Body of pancreas (tissue), 4 donors: ENCODE measurements at places on chromosomes 11 and 22. TPM values are rescaled to one million over a fixed set of nuclear protein-coding genes. Genes with fewer than 3 reads are reported as not detected.
A peak's percentile ranks its signal among the peaks of the same experiment; 100 is the strongest.

RFPL3 gene
- not detected for total RNA-seq

DNA sequence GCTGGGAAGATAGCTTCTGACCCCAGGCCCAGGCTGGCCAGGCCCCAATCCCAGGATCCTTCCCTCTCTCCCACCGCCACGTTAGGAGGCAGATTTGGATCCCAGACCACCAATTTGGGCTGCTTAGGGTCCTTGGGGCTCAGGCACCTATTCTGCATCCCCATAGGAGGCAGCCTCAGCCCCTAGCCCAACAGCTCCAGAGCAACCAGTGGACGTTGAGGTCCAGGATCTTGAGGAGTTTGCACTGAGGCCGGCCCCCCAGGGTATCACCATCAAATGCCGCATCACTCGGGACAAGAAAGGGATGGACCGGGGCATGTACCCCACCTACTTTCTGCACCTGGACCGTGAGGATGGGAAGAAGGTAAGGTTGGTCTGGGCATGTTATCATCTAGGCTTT lies 16.1 kb downstream of the TUB start:
- DNase-seq = no peak

GRCh38 chr11:134398079-134398444 lies 14.0 kb downstream of the B3GAT1 start:
- DNase-seq = peak; percentile 23

DNA sequence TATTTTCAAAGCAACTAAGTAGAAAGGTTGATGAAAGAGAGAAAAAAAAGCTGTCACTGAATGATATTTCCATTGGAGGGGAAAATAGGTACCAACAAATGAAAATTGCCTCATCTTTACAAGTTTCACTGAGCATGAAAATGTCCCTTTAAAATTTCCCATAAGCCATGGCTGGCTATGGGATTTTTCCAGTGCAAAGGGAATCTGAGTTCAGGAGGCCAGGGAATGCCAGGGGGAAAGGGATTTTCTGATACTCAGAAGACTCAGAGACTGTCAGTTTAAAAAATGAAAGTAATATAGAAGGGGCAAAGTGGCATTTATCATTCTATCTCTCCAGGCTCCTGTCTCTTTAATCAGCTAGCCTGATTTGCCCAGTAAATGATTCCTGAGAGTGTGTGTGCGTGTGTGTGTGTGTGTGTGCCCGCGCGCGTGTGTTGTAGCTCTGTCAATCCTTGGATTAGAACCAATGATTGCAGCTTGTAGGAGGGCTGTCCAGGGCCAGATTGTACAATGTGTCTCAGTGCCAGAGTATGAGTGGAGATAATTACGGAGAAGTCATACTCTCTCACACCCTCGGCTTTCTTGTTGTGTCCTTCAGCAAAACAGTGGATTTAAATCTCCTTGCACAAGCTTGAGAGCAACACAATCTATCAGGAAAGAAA lies at the start of gene NTM:
TSS of gene NTM (plus strand) at position 526 of the 662 bp plus-strand sequence.
- peak; percentile 69 for DNase-seq

- no peak for DNase-seq
These were observed 6.5 kb downstream of the ZFTA start for GRCh38 chr11:63761931-63762653.

DNA sequence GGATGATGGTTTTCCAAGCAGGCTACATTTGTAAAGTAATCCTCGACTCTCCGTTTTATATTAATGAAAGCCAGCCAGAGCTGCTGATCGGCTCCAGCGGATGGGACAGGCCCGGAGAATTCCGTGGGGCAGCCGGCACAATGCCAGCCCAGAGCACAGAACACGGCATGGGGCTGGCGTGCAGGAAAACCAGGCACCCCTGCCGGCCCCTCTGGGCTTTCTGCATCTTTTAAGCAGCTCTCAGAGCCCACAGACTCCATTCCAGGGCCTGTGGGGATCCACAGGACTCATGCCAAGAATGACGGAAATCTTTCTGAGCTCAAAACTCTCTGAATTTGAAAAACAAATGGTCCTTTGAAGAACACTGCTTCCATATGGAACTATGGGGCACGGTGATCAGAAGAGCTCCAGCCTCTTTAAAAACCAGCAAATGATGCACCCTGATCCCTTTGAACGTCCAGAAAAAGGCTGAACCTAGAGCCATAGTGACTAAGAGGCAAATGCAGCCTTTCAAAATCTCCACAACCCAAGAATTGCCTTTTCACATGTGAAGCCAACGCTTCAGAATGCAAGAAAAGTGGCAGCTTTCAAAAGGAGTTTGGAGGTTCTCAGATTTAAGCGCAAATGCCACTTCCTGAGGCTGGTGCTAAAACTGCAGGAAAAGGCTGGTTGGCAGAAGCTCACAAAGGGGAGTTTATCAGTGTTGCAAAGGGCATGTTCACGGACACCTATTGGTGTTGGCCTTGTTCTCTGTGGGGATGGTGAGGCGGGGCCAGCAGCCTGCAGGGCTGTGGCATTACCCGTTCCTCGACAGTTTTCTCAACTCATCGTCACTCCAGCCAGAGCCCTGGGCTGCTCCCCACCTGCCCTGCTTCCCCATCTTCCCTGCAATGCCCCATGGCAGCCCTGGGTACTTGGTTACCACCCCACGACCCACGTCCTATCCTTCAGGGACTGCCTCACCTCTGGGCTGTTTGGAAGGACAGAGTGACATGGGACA lies 212.5 kb downstream of the CTTN start:
- peak; percentile 27 for DNase-seq

- DNase-seq = no peak
These were observed 954 bp upstream of the MN1 start for GRCh38 chr22:27802346-27803073.

- peak; percentile 73 for DNase-seq
These were observed 61.6 kb upstream of the PPARA start for GRCh38 chr22:46088541-46089311.

DNA sequence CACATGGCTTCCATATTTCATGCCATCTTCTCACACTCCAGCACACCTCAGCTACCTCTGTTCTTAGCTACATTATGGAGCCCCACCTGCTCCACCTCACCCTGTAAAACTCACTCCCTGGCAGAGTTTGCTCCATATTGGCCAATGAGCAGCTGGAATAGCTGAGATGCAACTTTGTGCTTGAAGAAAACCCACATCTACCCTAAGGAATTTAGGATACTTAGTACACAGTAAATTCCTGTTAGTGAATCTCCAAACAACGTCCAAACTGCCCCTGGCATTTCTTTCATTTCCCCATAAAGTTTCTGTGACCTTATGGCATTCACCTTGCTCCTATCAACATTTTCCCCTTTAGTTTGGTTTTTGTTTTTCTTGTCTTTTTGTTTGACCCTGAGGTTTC lies 2.2 kb upstream of the VWCE start:
- no peak for DNase-seq

FAM83F gene
- 8.9 TPM for total RNA-seq

DNA sequence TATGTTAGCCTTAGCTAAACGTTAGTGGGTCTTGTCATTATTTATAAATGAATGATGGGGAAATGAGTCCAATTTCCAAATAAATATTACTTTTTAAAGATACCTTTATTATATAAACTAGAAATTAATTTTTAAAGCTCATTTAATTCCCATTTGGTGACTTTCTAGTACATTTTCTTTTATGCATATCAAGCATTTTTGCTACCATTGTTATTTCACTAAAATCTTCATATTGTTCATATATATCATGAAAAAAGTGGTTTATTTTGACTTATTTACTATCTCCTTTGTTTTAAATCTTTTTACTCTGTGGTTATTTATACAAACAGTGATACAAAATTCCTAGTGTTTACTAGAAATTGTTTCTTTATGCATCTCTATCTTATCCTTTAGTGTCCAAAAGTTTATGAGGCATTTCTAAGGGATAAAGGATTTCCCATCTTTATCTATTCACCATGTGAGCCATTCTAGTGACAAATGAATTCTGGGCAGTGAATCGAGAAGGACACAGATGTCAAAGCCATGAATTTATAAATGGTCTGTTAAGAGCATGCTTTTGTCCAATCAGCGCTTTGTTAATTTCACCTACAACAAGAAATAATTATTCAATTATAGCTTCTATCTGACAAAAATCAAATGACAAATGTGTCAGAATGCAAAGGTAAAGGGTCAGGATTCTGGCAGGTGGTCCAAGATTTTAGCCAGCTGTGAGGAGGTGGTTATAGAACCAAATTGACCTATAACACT lies 70.6 kb downstream of the PRMT3 start:
- DNase-seq = no peak

VSIG10L2 gene
- total RNA-seq = not detected

- DNase-seq = peak; percentile 67
These were observed 83.2 kb upstream of the CLDN5 start for GRCh38 chr22:19607192-19608002.

- DNase-seq = peak; percentile 58
These were observed 1.1 kb upstream of the CD6 start for GRCh38 chr11:60970369-60970774.

GRCh38 chr11:119897046-119897440 lies 168.0 kb upstream of the NECTIN1 start:
- no peak for DNase-seq

MYBPC3 gene
- not detected for total RNA-seq

GRCh38 chr22:32920032-32920628 lies 118.6 kb downstream of the TIMP3 start:
- DNase-seq = peak; percentile 50

DNA sequence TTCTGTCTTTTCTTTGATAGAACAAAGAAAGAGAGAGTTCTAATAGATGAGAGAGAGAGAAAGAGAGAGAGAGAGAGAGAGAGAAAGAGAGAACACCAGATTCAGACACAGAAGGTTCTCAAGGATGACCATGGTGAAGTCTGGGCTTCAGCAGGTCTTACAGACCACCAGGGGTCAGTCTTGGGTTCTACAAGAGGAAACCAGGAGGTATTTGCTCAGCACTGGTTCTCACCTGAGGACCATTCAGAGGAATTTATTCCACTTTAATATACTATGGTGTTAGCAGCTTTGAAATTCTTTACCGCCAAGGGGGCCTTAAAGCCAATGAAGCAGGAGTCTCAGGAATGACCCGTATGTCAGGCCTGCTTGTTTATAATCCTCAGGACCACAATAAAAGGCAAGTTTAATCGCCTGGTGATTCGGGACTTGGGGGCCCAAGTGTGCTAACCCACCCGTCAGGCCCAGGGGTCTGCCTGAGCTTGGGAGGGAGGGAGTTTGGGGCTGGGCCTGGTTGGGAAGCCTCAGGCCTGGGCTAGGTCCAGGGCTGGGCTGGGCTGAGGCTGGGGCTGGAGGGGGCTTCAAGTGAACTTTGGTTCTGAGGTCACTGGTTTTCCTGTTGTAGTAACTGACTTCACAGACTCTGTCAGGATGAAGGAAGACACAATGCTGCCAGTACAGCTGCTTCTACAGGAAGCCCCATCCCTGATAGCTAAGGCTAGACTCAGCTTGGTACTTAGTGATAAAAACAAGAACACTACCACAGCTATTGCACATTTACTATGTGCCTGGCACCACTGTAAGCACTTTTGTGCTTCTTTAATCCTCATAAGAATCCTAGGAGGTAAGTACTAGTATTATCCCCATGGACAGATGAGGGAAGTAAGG lies 179.2 kb upstream of the ZBED5 start:
- peak; percentile 61 for DNase-seq

- no peak for DNase-seq
These were observed 29.1 kb upstream of the ANO1 start for GRCh38 chr11:70049045-70049444.

DNA sequence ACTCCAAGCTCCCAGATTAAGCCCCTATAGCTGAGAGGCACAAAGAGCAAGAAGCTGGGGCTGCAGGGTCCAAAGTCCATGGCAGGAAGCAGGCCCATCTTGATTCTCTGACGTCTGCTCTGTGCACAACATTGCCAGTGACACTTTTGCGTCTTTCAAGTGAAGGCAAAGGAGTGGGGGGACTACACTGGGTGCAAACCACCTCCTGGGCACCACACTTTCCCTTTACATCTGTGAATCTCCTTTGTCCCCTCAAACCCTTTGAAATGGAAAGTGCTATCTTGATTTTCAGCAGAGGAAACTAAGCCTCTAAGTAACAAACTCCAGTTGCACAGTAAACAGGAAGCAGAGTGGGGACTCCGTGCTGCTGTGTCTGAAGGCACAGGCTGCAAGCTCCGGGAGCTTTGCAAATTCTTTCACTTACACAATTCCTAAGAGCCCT lies 428.0 kb downstream of the LARGE1 start:
- peak; percentile 16 for DNase-seq

MYO7A gene
- total RNA-seq = 12.9 TPM

DNA sequence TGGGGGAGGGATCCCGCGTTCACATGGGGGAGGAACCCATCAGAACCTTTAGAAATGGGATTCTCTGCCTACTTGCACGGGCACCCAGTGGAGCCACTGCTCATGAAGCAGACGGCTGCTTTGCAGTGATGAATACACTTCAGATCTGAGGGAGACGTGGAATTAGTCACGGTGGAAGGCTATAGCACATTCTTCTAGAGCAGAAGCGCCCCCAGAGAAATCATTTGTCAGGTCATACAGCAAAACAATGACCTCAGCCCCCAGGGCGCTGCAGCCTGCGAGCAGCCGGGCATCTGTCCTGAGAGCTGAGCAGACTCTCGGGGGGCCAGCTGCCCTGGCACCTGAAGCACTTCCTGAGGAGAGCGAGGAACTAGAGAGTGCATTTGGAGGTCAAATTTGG lies 12.7 kb downstream of the TP53AIP1 start:
- no peak for DNase-seq

LRRC74B gene
- total RNA-seq = not detected
